MV-4-11 (cell line): ENCODE measurements at places on chromosomes 6 and 20.

GRCh38 chr6:80489911-80490635 is 383.6 kb downstream of the BCKDHB start:
- DNase-seq = no peak

GRCh38 chr6:67608099-67608749 is 1026.9 kb upstream of the ADGRB3 start:
- DNase-seq = no peak

DNA sequence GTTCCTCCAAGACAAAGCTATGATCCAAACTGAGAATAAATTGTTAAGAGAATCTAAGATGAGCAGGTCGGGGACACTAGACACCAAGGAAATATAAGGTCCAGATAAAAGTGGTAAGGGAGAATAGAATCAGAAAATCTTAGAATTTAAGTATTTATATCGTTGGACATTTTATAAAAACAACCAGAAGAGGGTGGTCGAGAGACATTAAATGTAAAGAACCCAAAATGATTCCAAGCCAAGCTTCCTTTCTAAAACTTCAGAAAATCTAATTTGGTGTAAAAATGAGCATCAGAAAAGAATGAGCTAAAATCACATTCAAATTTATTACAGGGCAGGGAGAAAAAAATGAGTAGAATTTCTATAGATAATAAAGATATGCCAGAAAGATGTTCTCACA is 97.8 kb upstream of the OGFRL1 start:
- peak; percentile 21 for DNase-seq

DNA sequence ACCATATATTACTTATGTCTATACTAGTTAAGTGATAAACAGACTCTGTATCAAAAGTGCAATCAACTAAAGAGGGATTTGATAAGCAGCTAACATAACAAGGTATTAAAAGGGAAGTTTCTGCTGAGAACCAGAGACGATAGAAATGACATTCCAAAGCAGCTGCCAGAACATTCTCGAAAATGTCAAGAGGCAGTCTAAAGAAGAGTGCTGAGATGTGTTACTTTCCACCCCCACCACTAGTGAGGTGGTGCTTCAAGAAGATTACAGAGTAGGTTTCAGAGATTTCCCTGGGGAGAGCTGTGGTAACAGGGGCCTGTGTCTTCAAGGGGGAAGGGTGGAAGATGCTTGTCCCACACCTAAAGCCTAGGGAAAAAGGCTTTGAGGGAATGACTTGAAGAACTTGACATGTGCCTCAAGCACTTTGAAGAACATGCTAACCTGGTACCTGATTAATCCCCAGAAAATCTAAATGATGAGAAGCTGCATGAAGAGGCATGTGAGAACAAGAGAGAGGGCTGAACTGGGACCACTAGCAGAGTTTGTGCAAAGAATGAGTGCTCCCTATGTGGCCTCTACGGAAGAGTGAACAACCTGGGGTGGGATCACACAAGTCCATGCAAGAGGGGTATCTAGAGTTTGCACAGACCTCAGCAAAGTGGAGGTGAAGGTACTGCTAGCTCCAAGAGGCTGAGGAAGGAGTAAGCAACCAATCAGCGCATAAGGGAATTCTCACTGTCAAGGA is 5.0 kb downstream of the FAM184A start:
- DNase-seq = no peak

- no peak for DNase-seq
Observed at GRCh38 chr20:24332956-24333355, 136.5 kb upstream of the SYNDIG1 start.

DNA sequence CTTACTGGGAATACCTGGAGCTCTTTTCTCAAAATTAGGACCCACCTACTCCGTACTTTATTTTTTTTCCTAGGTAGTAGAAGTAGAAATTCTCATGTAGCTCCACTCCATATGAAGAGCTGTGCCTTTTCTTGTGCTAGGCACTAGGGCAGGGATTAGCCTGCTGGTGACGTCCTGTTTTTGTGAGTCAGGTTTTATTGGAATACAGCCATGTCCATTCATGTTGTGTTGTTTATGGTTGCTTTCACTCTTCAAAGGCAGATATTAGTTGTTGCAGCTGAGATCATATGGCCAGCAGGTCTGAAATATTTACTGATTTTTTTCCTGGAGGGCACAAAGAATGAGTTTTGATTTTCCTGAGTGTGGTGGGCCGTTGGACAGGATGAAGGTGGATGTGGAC is 20.5 kb downstream of the XRN2 start:
- DNase-seq = no peak

DNA sequence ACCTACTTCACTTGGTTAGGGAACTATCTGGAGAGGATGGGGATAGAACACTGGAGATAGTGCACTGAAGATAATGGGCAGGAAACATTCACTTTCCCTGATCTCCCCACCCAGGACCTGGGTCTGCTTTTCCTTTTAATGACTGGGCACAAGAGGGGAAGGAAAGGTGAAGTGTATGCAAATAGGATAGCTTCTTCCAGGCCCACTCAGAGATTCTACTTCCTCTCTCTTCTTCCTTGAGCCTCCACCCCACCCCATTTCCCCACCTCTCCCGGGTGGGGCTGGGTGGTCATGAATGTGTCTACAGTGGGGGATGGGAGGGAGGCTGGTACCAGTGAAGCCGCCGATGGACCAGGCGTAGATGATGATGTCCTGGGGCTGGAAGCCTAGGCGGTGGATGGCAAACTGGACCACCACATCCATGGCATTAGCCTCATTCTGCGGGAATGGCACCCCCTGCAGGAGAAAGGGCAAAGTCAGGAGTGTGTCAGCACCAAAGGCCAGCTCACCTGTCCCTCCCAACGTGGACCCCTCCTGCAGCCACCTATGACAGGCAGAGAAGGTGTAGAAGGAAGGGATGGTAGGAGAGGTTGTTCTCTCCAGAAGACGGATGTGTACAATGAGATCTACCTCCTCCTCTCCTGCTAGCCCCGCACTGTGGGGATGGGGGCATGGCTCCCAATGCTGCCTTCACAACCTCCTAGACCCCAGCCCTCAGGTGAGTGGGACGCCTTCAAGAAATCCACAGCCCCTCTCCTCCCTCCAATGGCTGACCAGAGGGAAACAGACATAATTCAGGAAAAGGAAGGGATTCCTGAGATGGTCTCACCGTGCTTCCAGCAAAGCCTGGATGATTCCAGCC is 8.6 kb upstream of the LY6G5C start:
- DNase-seq = no peak

DNA sequence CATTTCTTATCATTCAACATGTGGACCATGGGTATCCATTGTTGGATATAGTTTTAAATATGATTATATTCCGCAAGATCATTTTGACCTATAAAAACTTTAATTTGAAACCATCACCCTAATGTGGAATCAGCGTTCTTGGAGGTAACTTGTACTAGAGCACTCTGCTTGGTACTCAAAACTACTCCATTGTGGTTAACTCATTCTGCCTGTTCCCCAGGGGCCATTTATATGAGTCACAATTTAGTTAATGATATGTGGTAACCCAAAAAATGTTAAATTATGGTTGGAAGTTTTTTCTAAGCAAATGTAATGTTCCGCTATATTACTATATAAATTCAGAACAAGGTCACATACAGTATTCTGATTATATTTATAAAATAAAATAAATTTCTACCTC is 109.3 kb downstream of the TRDN start:
- no peak for DNase-seq

- DNase-seq = peak; percentile 78
Observed at GRCh38 chr6:7261032-7261841, 51.8 kb downstream of the SSR1 start.

- no peak for DNase-seq
Observed at GRCh38 chr6:3915076-3915791, 66.1 kb downstream of the FAM50B start.

DNA sequence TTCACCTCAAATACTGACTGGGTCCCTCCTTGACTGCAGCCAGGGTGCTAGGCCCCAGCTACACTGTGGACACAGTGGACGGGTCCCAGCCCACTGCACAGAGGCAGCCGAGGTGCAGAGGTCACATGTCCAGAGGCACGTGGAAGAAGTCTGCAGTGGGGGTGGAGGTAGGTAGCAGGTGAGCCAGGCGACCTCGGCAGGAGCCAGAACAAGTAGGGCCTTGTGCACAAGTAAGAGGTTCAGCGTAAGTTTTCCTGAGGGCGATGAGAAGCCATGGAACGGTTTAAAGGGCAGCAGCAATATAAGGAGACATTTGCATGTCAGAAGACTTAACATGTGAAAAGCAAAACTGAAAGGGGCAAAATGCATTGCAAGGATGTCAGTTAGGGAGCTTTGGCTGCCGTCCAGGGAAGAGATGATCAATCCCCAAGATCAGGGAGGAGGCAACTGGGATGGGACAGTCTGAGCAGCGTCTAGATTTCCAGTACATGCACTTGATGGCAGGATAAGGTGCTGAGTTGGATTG is 49.7 kb upstream of the SNX9 start:
- DNase-seq = no peak

DNA sequence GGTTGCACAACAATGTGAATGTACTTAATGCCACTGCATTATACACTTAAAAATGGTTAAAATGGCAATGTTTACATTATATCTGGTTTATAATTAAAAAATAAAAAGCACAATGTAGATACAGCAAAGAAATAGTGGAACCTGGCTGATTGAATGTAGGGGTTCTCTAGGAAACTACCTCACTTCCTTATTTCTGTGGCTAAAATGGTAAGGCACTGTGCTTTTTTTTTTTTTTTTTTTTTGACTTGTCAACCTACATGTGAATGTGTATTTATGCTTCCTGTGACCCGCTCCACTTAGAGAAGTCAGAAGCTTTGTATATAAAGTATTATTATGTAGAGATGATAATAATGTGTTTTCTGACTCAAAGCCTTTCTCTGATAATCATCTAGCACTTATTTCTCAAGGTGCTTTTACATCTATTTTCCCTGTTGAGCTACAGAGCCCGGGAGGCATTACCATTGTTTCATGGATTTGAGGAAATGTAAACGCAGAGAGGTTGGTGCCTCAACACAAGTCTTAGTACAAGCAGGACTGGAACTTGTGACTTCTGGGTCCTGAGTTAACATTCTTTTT is 55.0 kb downstream of the SOX4 start:
- DNase-seq = peak; percentile 80

- no peak for DNase-seq
Observed at GRCh38 chr6:138545621-138545980, 46.3 kb upstream of the NHSL1 start.

GRCh38 chr6:41697861-41698781 is 37.3 kb downstream of the TFEB start:
- DNase-seq = no peak

DNA sequence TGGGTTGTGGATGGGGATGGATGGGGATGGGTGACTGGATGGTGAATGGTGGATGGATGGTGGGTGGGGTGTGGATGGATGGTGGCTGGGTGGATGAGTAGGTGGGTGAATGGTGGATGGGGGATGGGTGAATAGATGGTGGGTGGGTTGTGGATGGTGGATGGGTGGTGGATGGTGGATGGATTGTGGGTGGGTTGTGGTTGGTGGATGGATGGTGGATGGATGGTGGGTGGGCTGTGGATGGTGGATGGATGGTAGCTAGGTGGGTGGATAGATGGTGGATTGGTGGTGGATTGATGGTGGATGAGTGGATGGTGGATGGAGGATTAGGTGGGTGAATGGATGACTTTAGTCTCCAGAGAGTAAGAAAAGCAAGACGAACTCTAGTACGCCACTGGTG is 57.6 kb downstream of the YTHDF1 start:
- no peak for DNase-seq

DNA sequence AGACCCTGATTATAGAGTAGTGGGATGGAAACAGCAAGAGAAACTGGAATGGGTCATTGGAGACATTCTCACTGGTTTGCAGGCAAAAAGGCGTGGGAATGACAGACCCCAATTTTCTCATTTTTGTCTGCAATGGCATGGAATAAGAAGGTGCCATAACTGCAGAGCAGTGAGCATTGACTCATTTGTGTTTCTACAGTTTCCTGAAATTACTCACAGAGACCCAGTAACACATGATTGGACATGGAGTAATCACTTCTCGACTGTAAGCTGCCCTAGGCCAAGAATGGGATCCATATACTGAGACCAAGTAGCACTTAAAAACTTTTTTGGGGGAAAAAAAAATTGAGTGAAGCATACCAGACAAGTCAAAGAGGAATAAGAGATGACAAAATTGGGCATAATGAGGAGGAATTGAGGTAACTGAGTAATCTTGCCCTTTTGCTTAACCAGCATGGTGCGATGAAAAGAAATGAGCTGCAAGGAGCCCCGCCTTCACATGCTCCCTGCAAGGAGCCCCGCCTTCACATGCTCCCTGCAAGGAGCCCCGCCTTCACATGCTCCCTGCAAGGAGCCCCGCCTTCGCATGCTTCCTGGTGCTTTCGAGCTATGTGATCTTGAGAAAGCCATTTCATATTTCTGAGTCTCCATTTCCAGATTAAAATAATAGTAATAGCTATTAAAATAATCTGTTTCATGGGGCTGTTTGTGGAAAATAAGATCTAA is 44.1 kb downstream of the NHSL1 start:
- DNase-seq = no peak

DNA sequence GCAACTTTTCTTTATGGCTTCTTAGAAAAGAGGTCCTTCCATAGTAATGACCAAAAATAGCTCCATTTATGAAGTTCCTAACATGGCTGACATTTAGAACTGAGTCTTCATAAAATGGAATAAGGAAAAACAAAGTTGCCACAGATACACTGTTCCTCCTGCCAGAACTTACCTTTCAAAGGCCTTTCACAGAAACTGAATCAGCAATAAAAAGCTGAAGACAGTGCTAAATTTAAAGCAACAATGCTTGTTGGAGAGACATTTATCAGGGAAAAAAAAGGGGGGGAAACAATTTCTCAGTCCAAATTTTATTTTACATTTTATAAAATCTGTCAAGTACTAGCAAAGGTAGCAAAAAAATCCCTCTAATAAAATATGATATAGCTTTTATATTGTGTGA is 17.3 kb downstream of the DEK start:
- no peak for DNase-seq

GRCh38 chr20:9160757-9161156 is 91.9 kb downstream of the PLCB4 start:
- no peak for DNase-seq

DNA sequence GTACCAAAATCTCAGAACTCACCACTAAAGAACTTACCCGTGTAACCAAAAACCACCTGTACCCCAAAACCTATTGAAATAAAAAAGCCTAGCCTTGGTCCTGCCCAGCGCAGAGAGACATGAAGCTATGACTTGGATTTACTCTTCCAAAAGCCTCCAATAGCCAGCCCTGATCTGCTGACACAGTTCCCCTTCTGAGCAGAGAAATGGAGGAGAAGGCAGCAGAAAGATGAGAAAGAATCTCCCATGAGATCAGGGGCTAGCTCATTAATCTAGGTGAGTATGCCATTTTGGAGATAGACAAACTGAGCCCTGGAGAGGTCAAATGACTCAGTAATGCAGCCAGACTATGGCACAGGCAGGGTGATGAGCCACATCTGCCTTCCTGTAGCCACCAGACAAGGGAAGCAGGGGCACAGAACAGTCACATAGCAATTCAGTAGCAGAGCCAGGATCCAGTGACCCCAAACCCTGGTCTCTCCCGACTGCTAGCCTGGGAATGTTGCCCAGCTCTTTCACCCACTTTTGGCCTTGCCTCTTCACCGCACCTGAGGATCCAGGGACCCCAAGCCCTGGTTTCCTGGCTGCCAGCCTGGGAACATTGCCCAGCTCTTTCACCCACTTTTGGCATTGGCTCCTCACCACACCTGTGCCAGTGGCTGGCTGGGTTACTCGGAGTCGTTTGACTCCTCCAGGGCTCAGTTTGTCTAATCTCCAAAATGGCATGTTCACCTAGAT is 7.2 kb upstream of the SDCBP2 start:
- no peak for DNase-seq

- peak; percentile 42 for DNase-seq
Observed at GRCh38 chr20:51275826-51276225, 252.9 kb upstream of the KCNG1 start.

GRCh38 chr20:35690265-35690664 is 8.9 kb downstream of the NFS1 start:
- DNase-seq = no peak
